Fibroblast of the aortic adventitia (primary cell): ENCODE measurements at places on chromosomes 12 and 14.

DNA sequence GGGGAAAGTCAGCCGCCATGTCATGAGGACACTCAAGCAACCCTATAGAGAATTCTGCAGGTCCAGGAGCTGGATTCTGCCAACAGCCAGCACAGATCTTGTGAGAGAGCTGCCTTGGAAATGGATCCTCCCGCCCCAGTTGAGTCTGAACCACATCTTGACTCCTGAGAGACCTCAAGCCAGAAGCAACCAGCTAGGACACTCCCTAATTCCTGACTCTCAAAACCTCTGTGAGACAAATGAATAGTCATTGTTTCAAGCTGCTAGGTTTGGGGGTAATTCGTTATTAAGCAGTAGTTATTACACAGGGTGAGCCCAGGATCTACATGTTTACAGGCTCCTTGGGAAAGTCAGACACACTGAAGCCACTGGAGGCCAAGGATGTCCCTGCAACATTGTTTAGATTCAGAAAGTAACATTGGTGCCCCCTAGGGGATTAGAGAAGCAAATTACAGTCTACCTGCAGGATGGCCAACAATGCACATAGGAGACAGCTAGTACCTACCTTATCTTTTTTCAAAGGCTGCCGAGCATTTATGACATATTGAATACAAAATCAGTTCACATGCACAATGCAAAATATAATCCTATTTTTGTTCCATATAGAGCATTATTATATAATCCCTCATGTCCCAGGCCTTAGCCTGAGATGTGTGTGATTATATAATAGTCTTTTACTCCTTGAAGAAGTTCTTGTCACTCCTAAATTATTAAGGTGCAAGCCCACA is 57.9 kb upstream of the FICD start:
- peak; percentile 45 for DNase-seq

- no peak for DNase-seq
Measured at GRCh38 chr12:15011162-15011561, 38.3 kb downstream of the PDE6H start.

GRCh38 chr12:68867606-68868005 is 59.6 kb downstream of the MDM2 start:
- DNase-seq = no peak

- DNase-seq = no peak
Measured at GRCh38 chr14:43140453-43140852, 1366.6 kb downstream of the FSCB start.
